ENCODE measurements at places on chromosomes 2 and 18.
A peak's percentile ranks its signal among the peaks of the same experiment; 100 is the strongest.

DNA sequence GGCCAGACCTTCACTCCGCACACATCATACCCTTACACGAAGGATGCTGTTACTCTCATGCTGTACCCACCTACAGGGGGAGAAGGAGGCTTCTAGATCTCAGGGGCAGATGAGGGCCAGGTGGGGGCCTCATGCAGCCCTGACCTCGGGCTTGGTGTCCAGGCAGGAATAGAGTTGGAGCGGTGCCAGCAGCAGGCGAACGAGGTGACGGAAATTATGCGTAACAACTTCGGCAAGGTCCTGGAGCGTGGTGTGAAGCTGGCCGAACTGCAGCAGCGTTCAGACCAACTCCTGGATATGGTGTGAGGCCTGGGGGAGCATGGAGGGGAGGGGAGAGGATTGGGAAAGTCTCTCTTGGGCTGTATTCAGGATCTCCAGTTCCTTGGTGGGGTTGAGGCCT lies 4.0 kb upstream of the RNF181 start:
- no peak for DNase-seq

- no peak for DNase-seq
These were observed 19.2 kb downstream of the RNMT start for GRCh38 chr18:13745696-13746095.

DNA sequence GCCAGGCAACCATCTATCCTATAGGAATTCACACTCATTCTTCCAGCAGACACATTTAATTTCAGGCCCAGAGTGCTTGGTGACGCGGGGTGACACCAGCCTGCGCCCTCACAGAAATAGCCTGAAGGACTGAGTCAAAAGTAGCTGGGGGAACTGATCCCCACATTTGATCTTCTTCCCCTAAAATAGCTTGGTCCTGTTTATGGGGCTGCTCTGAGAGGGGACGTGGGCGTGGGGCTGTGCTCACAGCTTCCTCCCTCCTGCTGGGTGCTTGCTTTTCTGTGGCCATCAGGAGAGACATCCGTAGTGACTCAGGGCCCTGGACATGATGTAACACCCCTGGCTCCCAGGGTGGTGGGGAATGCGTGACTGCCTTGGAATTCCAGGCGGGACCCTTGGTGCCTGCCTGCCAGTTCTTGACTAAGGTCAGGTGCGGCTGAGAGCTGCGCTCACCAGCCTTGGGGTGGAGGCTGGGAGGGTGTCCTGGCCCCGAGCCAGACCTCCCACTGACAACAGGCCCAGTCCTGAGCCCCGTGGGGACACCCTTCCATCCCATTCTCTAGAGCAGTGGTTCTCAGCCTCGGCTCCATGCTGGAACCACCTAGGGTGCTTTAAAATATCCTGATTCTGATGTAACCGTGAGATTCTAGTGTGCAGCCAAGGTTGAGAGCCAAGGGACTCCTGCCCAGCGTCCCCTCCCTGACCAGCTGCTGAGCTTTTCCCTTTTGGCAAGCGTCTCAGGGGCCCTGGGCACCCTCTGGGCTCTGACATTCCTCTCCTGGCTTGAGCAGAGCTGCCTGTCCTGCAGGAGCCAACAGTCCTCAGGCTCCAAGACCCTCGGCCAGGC lies 47.4 kb upstream of the SMAD7 start:
- DNase-seq = peak; percentile 92

- no peak for DNase-seq
These were observed 71.9 kb downstream of the ALPK2 start for GRCh38 chr18:58557008-58557435.

DNA sequence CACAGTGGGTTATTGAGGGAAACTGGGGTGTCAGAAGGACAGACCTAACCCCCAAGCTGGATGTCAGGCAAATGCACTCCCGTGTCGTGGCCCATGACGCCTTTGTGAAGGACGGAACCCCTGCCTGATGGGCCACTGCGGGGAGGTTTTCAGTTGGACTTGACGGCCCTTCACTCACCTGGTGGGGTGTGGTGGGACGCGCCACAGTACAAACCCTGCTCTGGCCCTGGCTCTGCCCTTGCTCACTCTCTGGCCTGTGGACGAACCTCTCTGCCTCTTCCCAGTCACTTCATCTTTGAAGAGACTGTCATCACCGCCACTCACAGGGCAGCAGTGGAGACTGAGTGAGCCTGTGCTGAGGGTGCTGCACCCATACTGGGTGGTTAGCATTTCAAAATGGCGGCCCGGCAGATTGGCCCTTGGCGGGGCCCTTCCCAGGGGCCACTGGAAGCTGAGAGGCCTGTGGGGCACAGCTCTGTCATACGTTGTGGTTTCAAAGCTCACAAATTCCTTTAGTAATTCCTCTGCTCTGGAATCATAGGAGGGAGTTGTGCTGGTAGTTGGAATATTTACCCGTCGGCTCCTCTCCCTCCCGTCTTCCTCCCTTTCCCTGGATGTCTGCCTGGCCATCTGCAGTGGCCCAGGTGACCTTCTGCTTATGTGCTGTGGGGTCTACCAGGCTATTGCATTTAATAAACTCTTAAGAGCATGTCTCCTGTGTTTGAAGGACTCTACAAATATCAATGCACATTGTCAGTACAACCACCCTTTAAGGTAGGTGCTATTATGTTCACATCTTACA lies 200.6 kb downstream of the CTIF start:
- no peak for DNase-seq

- no peak for DNase-seq
These were observed 70.4 kb downstream of the RHBDD1 start for GRCh38 chr2:226906163-226906693.

DNA sequence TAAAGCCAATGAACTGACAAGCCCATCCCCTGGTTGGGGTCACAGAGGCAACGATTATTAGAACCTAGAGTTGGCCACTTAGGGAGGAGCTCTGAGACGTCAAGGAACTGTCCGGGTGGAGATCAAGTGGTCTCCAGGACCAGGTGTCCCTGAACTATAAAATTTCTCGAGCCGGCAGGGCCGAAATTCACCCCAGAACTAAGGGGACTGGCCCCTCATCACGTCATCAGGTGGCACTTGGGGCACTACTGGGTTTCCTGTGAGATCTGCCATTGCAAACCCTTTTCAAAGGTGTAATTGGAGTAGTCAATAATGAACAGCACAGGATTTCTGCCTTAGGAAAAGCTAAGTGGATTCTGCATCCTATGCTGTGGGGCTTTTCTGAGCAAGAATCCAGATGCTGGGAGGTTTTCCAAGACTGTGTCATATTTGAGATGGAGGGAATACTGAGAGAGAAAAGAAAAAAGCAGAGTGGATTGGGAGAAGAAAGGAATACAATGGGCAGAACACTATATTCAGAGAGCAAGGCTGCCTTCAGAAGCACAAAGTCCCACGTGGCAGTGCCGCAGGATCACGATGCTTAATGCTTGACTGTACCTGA lies 113.6 kb downstream of the ALPK2 start:
- no peak for DNase-seq

DNA sequence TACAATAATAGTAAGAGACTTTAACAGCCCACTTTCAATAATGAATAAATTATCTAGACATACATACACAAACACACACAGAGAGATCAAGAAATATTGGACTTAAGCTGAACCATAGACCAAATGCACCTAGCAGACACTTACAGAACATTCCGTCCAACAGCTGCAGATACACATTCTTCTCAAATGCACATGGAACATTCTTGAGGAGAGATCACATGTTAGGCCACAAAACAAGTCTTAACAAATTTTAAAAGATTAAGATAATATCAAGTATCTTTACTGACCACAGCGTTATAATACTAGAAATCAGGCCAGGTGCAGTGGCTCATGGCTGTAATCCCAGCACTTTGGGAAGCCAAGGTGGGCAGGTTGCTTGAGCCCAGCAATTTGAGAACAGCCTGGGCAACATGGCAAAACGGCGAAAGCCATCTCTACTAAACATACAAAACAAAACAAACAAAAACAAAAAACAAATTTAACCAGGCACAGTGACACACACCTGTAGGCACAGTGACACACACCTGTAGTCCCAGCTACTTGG lies 7.4 kb downstream of the CERKL start:
- no peak for DNase-seq

- DNase-seq = no peak
These were observed 75.2 kb upstream of the CTNNA2 start for GRCh38 chr2:79437433-79438267.

DNA sequence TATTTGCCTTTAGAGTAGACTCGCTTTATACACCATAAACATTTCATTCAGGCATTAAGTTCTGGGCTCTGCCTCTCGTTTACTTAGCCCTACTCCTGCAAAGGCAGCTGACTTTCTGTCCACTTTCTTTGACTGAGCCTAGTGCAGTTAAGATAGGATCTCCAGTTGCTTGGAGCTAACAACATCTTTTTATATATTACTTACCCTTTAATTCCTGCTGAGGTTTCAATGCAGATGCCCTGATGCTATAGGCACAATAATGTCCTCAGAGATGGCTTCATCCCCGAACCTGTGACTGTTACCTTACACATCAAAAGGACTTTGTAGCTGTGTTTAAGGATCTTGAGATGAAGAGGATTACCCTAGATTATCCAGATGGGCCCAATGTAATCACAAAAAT lies 505.8 kb upstream of the TNP1 start:
- DNase-seq = no peak

GRCh38 chr2:152573168-152573567 lies 144.1 kb downstream of the PRPF40A start:
- no peak for DNase-seq

- DNase-seq = no peak
These were observed 57.0 kb upstream of the KCNG2 start for GRCh38 chr18:79740521-79741361.

GRCh38 chr2:59874971-59875755 lies 678.3 kb downstream of the BCL11A start:
- no peak for DNase-seq

GRCh38 chr18:46174342-46175041 lies 70.3 kb downstream of the HAUS1 start:
- DNase-seq = no peak

DNA sequence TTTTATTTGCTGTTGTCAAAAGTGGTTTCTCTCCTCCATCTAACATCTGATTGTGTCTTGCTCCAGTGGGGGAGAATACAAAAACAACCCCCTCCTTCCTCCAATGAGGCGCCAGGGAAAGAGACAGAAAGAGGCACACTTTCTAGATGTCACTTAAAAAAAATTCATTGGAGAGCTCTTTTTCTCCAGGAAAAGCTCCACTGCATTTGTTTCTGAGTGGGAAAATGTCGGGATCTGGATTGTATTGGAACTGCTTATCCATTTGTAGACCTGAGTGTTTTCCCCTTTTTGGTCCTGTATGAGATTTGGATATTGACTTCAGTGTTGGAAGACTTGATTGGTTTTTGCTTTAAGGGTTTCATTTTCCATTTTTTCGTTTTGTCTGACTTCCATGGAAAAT lies 995 bp downstream of the MBD5 start:
- no peak for DNase-seq
